ENCODE measurements at places on chromosomes 12 and 14. TPM values are rescaled to one million over a fixed set of nuclear protein-coding genes. Genes with fewer than 3 reads are reported as not detected.

The KLRK1 gene
- total RNA-seq = 2.8 TPM

The CLEC4C gene
- 1.3 TPM for total RNA-seq

The OR9K2 gene
- total RNA-seq = not detected

The ZFYVE26 gene
- total RNA-seq = 33.7 TPM

The NR4A1 gene
- total RNA-seq = 125 TPM

The SDS gene
- 0.50 TPM for total RNA-seq

The TMEM52B gene
- not detected for total RNA-seq

DNA sequence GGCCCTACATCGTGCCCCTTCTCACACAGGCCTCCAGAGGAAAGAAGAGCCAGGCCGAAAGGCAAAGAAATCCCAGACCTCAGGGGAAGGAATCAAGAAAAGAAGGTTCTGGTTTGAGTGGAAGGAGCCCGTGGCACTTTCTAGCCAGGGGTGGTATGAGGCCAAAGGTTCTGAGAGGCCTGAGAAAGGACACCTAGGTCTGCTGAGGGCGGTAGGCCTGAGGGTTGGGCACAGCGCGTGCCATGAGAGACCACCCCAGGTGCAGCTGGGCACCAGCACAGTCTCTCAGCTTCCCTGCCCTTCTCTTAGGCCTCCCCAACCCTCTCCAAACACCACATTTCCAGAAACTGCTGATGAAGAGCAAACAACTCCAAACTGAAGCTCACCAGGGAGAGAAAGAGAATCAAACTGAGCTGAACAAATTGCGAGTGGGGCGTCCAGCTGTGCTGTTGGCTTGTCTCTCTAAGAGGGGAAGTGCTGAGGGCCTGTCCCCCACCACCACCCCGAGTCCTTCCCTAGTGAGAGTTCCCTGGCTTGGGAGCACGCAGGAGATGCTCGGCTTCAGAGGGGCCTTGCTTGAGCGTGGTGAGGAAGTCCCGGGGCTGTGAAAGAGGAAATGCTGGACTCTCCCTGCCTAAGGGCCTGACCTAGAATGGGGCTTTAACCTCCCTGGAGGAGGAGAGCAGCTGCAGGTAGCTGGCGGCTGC lies 184.8 kb downstream of the ZFP36L1 start:
- DNase-seq = no peak
- peak overlapping the region; percentile 83 for H3K27ac ChIP-seq

DNA sequence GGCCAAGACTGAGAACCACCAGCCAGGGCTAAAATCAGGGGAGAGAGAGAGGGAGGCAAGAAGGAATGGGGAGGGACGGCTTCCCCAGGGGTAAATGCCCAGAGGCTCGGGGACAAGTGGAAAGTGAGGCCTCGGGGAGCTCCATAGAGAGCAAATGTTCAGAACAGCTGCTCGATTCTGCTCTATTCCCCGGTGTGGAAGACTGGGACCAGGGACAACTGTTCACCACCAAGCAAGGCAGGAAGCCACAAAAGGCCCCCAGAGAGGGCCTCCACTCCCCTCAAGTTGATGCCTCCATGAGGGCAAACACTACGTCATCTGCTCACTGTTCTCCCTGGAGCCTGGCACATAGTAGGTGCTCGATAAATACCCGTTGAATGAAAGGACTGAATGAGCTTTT lies 53.5 kb downstream of the IRF2BPL start:
- H3K27ac ChIP-seq = no peak overlapping the region
- H3K4me3 ChIP-seq = no peak overlapping the region
- no peaks in the 10 kb centered on the region for H3K36me3 ChIP-seq
- DNase-seq = no peak
- no peaks in the 10 kb centered on the region for H3K4me1 ChIP-seq

DNA sequence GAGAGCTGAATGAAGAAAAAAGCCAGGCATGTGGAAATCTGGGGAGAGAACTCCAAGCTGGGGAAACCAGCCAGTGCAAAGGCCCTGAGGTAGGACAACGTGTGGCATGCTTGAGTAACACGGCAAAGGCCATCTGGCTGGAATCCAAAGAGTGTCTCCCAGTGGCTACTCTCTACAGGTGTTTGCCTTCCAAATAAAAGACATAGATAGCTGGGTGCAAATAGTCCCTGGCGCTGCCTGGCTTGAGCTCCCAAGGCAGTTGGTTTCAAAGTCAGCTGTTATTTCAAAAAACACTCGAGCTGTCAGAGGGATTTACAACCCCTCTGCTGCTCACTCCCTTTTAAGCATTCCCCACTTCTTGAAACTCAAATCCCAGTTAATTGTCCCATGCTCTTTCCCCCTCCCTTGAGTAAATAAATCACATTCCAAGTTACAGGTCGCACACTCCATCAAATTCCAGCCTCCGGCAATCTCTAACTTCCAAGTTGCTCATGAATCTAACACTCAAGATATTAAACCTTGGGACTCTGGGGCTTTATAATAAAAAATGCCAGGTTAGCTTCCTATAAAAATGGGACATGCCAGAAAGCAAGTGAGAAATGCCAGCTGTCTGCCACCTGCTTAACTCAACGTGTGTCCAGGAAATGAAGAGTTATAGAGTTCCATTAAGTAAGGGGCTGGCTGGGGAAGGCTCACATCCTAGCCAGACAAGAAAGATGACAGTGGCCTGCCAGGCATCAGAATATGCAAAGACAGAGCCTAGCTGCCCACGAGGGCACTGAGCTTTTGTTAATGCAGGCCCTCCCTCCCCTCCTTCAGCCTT lies 133.6 kb upstream of the NOS1 start:
- H3K27me3 ChIP-seq = no peaks in the 10 kb centered on the region
- peak; percentile 20 for DNase-seq
- H3K27ac ChIP-seq = no peak overlapping the region
- peaks cover 6% of the 10 kb centered on the region for H3K4me1 ChIP-seq
- H3K36me3 ChIP-seq = no peaks in the 10 kb centered on the region
- H3K4me3 ChIP-seq = no peak overlapping the region

DNA sequence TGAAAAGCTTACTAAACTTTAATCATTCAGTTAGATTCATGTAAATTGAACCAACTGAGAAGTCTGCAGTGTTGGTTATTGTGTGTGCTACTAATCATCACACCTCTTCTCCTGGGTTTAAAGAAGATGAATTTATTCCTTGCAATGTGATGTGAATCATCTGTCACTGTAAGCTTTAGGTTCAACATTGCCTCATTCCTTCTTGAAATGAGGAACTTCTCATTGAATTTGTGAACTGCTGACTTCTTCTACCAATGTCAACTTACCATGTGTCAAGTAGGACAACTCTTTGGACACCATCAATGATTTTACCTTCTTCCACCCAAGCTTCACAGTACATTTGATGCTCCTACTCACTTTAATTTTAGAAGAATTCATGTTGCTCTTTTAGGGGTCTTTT lies 17.4 kb upstream of the PRB2 start:
- H3K36me3 ChIP-seq = no peaks in the 10 kb centered on the region
- no peak overlapping the region for H3K4me3 ChIP-seq
- no peak overlapping the region for H3K27ac ChIP-seq
- H3K27me3 ChIP-seq = no peaks in the 10 kb centered on the region
- no peak for DNase-seq
- H3K4me1 ChIP-seq = no peaks in the 10 kb centered on the region

- H3K4me3 ChIP-seq = no peak overlapping the region
- no peaks in the 10 kb centered on the region for H3K27me3 ChIP-seq
- DNase-seq = no peak
- no peaks in the 10 kb centered on the region for H3K4me1 ChIP-seq
- no peak overlapping the region for H3K27ac ChIP-seq
- no peaks in the 10 kb centered on the region for H3K36me3 ChIP-seq
These were observed 274.3 kb downstream of the BCL11B start for GRCh38 chr14:98997526-98998205.

DNA sequence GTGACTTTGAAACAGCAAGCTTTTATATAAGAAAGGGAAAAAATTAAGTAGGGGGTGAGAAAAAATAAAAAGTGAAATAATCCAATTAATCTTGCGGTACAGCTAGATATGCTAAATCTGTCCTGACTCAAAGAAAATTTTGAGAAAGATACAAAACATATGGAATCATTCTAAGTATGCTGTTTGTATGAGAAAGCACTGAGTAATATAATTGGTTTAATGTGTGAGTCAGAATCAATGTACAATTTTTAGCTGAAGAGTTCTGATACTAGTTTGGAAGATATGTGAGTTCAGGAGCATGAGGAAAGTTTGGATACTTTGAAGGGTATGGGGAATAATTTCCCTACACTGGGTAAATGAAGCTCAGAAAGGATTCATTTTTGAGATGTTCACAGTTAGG lies 190.9 kb upstream of the RASSF8 start:
- H3K36me3 ChIP-seq = no peaks in the 10 kb centered on the region
- H3K27me3 ChIP-seq = no peaks in the 10 kb centered on the region
- no peak for DNase-seq

- no peaks in the 10 kb centered on the region for H3K27me3 ChIP-seq
- H3K4me1 ChIP-seq = no peaks in the 10 kb centered on the region
- no peak for DNase-seq
These were observed 32.2 kb downstream of the PDE6H start for GRCh38 chr12:15005064-15005463.

DNA sequence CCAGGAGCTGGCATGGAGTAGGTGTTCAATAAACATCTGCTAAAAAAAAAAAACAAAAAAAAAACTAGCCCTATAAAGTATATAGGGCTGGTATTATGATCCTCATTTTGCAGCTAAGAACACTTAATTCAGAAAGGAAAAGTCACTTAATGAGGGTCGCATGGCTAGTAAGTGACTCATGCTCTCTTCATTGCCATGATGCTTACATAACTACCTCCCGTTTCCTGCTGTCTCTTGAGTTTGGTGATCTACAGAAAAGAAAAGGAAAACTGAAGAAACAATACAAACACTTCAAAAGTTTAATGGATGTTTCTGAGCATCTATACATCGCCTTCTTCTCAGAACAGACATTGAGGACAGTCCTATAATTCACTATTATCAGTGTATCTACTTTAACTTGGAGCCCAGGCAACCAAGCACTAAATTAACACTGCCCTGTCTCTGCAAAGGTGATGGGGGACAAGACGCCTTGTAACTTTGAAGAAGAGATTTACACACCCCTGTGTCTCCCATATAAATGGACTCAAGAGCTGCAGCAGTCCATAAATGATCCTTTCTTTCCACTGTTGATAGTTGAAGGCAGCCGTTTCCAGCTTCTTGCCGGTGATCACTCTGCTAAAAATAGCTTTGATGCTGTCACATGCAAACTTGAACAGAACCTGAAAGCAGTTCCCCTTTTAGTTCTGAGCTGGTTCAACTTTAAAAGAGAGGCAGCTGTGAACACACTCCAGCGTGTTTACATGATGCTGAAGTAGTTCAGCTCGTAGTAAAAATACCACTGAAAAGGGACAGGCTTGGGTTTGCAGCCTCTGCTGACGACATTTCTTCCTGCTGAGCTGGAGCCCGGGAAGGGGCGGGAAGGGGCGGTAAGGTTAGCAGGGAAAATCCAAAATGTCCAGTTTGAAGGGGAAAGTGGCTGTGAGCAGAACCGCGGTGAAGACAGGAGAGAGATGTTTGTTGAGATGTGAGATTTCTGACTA lies 113.3 kb downstream of the FOXN3 start:
- peak; percentile 59 for DNase-seq
- no peak overlapping the region for H3K4me3 ChIP-seq
- H3K27ac ChIP-seq = peak overlapping the region; percentile 74
- no peaks in the 10 kb centered on the region for H3K27me3 ChIP-seq
- H3K4me1 ChIP-seq = peaks cover 7% of the 10 kb centered on the region
- H3K36me3 ChIP-seq = no peaks in the 10 kb centered on the region

DNA sequence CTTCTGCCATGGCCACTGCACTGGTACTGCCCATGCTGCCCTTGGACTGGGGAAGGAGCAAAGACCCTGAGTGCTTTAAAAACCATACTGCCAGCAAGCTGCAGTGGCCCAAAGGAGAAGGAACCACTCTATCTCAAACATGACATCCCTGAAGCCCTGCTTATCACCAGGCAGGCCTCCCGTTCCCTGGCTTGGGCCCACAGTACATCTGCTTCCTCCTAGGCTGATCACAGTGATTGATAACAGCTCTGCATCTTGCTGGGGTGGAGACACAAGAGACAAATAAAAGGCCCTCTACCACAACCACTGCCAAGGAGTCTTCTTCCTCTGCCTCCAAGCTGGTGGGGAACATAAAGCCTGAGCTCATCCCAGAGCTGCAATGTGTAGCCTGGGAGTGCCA lies 567.5 kb downstream of the TRHDE start:
- no peaks in the 10 kb centered on the region for H3K4me1 ChIP-seq
- no peak for DNase-seq
- H3K27ac ChIP-seq = no peak overlapping the region
- no peaks in the 10 kb centered on the region for H3K36me3 ChIP-seq
- H3K27me3 ChIP-seq = no peaks in the 10 kb centered on the region

- H3K27ac ChIP-seq = no peak overlapping the region
- H3K36me3 ChIP-seq = no peaks in the 10 kb centered on the region
- no peak for DNase-seq
- no peak overlapping the region for H3K4me3 ChIP-seq
- H3K4me1 ChIP-seq = no peaks in the 10 kb centered on the region
These were observed 325.9 kb upstream of the LRFN5 start for GRCh38 chr14:41280745-41281144.

DNA sequence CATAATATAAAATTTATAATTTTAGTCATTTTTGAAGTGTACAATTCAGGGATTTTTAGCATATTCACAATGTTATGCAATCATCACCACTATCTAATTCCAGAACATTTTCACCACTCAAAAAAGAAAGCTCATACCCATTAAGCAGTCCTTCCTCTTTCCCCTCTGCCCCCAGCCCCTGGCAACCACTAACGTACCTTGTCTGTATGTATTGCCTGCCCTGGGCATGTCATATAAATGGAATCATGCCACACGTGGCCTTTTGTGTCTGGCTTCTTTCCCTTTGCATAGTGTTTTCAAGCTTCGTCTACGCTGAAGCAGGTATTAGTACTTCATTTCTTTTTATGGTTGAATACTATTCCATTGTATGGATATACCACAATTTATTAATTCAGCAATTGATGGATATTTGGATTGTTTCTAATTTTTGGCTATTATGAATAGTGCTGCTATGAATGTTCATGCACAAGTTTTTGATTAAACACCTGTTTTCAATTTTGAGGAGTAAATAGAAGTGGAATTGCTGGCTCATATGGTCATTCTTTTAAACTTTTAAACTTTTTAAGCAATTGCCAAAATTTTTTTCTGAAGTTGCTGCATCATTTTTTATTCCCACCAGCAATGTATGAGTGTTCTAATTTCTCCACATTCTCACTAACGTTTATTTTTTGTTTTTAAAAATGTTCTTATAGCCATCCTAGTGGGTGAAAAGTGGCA lies 1.6 kb upstream of the SSTR1 start:
- H3K4me1 ChIP-seq = no peaks in the 10 kb centered on the region
- peaks cover 5% of the 10 kb centered on the region for H3K27me3 ChIP-seq
- no peak for DNase-seq
- no peak overlapping the region for H3K27ac ChIP-seq
- no peak overlapping the region for H3K4me3 ChIP-seq

GRCh38 chr12:108046650-108047049 lies 82.4 kb upstream of the WSCD2 start:
- no peaks in the 10 kb centered on the region for H3K36me3 ChIP-seq
- no peak overlapping the region for H3K4me3 ChIP-seq
- DNase-seq = no peak
- no peaks in the 10 kb centered on the region for H3K4me1 ChIP-seq
- H3K27ac ChIP-seq = no peak overlapping the region
